ENCODE measurements at places on chromosomes 2 and 18. TPM values are rescaled to one million over a fixed set of nuclear protein-coding genes. Genes with fewer than 3 reads are reported as not detected.

RRM2 gene
- total RNA-seq: 31.3 TPM

CLEC4F gene
- total RNA-seq: not detected

ADRA2B gene
- total RNA-seq: under 0.01 TPM

LYPD6B gene
- total RNA-seq: not detected

CABYR gene
- total RNA-seq: 2.7 TPM

All from melanocyte of skin (primary cell).